AG09319 (cell line): ENCODE measurements at places on chromosomes 2 and 18.

GRCh38 chr2:118221536-118222272 is 133.4 kb downstream of the INSIG2 start:
- peak; percentile 29 for DNase-seq

DNA sequence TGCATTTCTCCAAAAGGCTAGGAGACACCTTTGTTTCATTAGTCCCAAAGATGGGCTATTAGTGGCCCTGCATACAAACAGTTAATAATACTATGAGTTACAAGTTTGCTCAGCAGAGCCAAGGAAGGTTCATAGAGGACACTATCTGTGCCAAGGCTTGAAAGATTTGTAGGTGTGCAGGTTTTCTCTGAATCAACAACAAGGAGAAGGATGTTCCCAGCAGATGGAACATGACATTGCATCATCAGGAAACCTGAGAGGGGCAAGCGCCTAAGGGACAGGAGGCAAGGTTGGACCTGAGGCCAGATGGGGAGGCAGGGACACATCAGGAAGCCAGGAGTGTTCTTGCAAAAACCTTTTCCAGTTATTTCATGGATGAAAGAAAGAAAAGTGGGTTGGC is 35.4 kb upstream of the STK17B start:
- DNase-seq: no peak

DNA sequence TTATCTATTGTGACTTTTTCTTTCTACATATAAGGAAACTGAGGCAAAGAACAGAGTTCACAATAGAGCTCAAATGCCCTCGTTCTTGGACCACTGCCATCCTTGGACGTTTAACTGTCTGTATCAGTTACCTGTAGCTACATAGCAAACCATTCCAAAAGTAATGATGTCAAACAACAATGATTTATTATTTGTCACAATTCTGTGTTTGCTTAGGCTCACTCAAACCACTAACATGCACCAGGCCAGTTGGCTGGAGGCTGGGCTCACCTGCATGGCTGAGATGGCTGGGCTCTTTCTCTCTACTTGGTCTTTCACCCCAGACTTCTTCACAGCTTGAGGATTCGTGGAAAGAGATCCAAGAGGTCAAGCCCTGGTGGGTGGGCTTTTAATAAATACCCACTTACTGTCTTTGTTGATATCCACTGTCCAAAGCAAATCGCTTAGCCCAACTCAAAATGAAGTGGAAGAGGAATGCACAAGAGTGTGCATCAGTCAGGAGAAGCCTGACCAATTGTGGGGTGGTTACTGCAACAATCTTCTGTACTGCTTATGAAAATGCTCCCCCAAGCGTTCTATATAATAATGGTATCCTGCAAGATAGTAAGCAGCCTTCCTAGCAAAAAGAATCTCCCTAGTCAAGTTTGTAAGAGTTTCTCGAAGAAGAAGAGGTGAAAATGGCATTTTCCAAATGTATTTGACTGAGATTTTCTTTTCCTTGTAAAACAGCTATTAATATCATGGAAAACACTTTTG is 163.5 kb upstream of the NT5C1B start:
- no peak for DNase-seq

GRCh38 chr2:8667896-8668512 is 13.9 kb upstream of the ID2 start:
- no peak for DNase-seq

- DNase-seq: no peak
These were observed 90.6 kb upstream of the VWC2L start for GRCh38 chr2:214320211-214320610.

GRCh38 chr2:105757433-105757832 is 12.7 kb downstream of the NCK2 start:
- no peak for DNase-seq

GRCh38 chr2:64914735-64915509 is 74.3 kb upstream of the SLC1A4 start:
- no peak for DNase-seq

- no peak for DNase-seq
These were observed 232.7 kb upstream of the UBE2E3 start for GRCh38 chr2:180747728-180748127.

DNA sequence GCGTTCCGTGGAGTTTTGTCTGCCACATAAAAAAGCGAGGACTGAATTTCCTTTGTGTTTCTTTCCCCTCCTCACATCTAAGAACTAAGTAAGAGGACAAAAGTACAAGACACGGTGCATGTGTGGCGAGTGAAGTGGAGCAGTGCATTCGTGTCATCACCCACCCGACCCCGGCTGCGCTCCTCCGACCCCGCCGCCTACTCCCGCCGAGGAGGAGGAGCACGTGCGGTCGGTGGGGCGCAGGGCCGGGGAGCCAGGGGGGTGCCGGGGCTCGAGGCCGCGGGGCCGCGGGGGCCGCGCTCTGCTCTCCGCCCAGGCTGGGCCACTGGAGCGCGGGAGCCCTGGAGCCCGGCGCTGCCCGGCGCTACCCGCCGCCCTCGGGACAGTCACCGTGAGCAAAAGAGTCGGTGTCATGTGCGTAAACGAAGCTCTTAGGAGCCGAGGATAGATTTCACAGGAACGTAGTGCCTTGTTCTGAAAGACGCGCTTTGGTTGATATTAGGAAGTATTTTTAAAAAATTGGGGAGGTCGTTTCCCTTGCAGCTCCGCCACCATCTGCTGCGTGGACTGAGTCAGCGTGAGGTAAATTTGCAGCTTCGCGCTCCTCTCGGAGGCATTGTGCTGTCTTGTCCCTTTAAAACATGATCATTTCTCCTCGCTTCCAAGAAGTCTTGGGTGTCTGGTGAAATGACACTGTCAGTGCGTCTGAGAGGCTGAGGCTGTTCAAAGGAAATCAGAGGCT is 11.0 kb downstream of the TBR1 start:
- no peak for DNase-seq

GRCh38 chr18:46294318-46294717 is 190.1 kb downstream of the HAUS1 start:
- no peak for DNase-seq

DNA sequence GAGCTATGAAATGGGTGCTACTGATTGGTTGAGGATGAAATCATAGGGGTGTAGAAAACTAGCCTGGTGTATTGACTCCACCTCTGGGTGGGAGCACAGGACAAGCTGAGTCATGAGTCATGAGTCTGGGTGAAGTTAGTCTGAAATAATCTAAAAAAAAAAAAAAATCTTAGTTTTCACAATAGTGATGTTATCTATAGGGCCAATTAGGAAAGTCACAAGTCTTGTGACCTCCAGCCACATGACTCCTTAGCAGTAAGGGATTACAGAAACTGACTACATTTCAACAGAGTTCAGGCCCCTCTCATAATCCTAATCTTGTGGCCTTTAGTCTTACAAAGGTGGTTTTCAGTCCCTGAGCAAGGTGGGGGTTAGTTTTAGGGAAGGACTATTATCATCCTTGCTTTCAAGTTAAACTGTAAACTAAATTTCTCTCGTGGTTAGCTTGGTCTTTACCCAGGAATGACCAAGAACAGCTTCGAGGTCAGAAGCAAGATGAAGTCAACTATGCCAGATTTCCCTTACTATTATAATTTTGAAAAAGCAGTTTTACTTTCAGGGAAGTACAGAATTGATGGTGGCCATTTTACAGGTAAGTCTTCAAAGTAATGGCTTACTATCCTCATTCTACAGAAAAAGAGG is 338.0 kb upstream of the GYPC start:
- DNase-seq: no peak

- no peak for DNase-seq
These were observed 256.4 kb upstream of the FBXO11 start for GRCh38 chr2:48162742-48163141.
